ENCODE measurements at places on chromosomes 16 and 17. TPM values are rescaled to one million over a fixed set of nuclear protein-coding genes. Genes with fewer than 3 reads are reported as not detected.

- DNase-seq = peak; percentile 45
Observed at GRCh38 chr16:73019457-73020362, 28.2 kb downstream of the ZFHX3 start.

DNA sequence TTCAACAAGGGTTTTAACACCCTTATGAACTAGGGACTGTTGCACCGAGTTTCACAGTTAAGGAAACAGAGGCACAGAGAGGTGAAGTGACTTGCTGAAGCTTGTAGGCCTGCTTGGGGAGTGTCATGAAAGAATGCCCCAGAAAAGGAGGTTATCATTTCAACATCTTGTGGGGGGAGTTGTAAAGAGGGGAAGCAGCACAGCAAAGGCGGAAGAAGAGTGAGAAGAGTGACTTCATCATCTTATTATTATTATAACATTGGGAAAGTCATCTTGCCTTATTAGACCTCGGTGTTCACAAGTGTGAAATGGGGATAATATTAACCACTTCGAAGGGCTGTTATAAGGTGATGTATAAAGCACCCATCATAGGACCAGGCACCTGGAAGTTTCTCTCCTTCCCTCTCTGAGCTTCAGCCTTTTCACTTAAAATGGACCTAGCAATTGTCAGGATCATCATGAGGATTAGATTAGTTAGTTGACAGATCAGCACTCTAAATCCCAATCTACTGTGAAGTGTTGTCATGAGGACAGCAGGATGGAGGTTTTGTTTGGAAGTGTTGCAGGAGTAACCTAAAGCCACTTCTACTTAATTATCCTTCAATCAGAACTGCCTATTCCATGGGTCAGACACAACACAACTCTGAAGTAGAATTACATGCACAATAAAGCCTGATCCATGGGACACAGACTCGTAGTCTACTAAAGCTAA lies 2.3 kb downstream of the CCL4 start:
- DNase-seq = no peak

- no peak for DNase-seq
Observed at GRCh38 chr16:57765160-57765728, 29.7 kb downstream of the KATNB1 start.

DNA sequence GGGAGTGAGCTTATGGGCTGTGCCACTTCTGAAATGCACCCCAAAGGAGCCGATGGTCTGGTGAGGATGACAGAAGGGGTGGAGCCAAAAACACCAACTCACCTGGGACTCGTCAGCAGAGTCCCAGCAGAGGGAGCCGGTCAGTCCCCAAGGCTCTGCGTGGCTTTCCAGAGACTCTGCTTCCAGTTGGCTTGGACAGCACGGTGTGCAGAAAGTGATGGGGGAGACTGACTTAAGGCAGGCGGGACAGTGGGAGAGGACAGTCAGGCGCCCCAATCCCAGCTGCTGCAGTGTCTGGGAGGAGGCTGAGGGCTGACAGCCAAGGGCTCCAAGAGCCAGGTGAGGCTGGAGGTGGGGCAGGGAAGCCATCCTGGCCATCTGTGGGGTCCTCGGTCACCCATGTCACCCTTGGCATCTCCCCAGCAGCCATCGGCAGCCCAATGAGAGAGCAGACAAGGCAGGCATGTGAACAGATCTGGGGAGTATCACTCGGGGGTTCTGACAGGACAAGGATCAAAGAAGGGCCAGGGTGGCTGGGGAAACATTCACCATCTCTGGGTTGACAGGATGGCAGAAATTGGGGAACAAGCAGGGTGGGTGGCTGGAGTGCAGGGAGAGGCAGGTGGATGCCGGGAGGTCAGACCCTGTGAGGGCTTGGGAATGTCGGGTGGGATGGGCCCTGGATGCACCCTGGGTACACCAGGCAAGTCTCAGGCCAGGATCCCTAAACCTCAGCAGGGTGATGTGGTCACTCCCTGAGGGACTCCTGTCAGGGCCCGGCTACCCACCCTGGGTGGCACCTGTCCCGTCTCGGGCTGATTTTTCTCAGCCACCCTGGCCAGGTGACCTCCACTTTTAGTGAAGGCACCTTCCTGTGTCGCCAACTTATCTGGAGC lies 8.9 kb upstream of the KRTAP17-1 start:
- peak; percentile 28 for DNase-seq

GRCh38 chr17:67421869-67422273 lies 44.8 kb downstream of the PITPNC1 start:
- DNase-seq = peak; percentile 100

- no peak for DNase-seq
Observed at GRCh38 chr16:81786868-81787267, 7.8 kb downstream of the PLCG2 start.

The ABCC6 gene
- total RNA-seq = 2.7 TPM
